Sciatic nerve (tissue), 2 donors: ENCODE measurements at places on chromosomes 5 and 9. TPM values are rescaled to one million over a fixed set of nuclear protein-coding genes. Genes with fewer than 3 reads are reported as not detected.

GRCh38 chr9:133162861-133163503 lies 732 bp downstream of the GBGT1 start:
- DNase-seq = peak; percentile 64

DNA sequence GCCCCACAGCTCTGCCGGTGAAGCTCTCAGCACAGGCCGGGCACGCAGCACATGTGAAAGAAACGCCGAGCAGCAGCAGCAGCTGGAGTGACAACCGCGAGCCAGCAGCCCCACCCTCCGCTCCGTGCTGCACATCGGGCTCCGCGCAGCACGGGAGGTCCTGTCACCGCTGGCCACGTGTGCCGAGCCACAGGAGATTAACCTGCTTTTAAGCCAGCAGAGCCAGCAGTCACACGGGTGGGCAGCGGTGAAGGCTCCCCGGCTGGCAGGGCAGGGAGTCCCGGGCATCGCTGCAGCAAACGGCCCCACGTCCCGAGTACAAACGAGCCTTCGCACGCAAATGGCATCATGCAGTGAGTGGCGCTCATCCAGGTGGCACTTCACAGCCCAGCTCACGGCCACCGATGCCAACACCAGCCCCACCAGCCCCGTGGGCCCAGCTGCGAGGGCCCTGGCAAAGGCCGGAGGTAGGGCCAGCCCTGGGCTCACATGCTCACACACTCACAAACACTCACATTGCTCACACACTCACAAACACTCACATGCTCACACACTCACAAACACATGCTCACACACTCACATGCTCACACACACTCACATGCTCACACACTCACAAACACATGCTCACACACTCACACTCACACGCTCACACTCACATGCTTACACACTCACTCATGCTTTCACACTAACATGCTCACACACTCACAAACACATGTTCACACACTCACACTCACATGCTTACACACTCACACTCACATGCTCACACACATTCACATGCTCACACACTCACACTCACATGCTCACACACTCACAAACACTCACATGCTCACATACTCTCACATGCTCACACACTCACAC lies 11.1 kb downstream of the CCDC187 start:
- no peak for DNase-seq

- DNase-seq = no peak
These were observed 144.2 kb downstream of the MLLT3 start for GRCh38 chr9:20477940-20478620.

DNA sequence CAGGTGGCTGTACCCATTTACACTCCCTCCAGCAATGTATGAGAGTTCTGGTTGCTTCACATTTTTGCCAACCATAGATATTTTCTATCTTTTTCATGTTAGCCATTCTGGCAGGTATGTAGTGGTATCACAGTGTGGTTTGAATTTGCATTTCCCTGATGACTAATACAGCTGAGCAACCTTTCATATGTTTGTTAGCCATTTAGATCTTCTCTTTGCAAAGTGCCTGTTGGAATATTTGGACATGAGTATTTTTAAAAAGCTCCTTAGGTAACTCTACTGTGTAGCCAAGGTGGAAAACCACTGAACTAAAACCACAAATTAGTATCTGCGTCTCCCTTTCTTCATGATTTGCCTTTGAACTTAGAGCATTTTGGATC lies 31.9 kb downstream of the IRF1 start:
- DNase-seq = no peak

DNA sequence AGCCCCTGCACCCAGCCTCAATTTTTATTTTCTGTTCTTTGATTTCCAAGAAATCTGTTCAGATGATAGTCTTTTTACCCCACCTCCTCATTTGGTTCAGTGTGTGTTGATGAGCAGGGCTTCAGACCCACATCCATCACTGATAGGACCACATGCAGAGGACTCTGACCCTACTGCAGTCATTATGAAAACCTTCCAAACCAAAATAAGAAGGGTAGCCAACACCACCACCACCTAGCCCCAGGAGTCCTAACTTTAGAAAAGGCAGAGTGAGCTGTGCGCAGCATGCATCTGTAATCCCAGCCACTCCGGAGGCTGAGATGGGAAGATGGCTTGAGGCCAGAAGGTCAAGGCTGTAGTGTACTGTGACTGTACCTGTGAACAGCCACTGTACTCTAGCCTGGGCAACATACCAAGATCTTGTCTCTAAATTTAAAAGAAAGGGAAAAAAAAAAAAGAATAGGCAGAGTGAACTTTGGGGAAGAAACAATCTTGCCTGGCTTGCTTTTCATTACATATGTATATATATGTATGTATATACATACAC lies 13.0 kb downstream of the CDKN2AIPNL start:
- no peak for DNase-seq

DNA sequence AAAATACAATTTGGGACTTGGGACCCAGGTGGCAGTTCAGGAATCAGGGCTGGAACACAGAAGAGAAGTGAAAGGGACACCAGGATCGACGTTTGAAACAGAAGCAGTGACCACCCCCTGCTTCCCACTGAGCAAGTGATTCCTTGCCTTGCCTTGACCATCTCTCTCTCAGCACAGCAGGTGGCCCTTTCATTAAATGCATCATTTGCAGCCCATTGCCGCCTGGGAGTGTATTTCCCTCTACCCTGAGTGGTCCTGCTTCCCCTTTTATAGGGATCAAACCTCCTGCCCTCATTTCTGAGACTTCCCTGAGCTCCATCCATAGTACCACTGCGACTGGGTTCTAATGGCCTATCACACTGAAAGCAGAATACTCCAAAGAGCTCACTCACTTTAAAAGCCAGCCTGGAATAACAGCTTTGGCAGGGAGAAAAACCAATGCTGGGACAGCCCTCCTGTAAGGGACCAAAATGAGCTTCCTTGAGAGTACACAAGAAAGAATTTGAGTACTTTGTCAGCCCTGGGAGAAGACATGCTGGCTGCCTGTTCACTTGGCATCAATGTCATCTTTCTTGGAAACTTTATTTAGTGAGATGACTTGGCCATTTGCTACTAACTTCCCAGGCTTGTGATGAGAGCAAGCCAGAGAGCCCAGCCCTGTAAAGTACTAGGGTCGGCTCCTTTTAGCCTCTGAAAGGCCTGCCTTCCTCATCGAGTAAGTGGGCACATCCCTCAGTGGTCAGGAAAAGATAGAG lies 149.7 kb downstream of the SLIT3 start:
- DNase-seq = no peak

- DNase-seq = no peak
These were observed 168.3 kb downstream of the LPAR1 start for GRCh38 chr9:110869931-110870330.

DNA sequence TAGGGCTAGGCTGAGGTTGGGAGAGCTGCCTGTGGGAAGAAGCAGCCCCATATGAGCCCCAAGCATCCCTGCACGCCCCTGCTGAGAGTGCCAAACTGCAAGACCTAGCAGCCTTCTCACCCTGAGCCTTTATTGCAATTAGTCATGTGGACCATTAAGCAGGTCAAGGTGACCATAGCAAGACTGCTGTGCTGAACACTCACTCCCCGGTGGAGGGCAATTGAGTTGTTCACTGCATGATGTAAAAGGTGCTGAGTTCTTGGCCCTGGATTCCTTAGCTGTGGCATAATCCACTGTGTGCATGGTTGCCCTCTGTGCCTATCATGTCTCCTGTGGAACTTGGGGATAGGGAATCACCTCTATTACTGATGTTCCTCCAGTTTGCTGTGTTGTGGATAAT lies 131.1 kb downstream of the FOXD1 start:
- DNase-seq = no peak

DNA sequence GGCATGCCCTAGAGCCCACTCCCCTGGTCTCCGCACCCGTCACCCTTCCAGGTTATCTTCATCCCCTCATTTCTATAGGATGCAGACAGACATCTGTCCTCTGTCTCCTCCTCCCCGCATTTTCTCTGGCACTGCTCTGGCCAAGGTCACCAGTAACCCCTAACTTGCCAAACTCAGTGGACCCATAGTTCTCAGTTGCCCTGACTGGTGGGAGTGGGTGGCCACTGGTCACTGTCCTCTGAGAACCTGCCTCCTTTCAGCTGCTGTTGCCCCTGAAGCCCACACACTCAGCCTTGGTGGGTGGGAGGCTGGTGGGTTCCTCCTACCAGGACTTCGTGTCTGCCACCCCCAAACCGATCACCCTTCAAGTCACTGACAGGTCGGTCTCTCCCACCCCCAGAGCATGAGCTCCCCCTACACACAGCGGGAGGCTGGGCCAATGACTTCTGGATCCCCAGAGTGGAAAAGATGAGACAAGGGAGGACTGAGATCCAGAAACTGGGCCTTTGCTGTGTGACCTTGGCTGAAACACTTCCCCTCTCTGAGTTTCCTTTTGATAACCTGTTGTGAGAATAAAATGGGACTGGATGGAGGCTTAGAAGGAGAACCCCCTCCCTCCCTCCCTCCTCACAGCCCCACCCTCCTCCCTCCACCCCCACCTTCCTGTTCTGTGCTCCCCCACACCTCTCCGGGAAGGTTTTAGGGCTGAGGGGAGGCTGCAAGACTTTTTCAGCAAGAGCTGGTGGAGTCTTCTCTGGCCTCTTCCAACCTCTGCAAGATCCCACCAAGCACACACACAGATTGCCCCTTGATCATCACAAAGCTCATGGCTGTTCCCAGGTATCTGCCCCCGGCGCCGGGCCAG lies 2.4 kb upstream of the DBN1 start:
- DNase-seq = no peak

- DNase-seq = peak; percentile 23
These were observed 142.7 kb downstream of the PAX5 start for GRCh38 chr9:36891341-36891811.

- no peak for DNase-seq
These were observed 16.8 kb downstream of the NIPAL4 start for GRCh38 chr5:157476702-157477408.

DNA sequence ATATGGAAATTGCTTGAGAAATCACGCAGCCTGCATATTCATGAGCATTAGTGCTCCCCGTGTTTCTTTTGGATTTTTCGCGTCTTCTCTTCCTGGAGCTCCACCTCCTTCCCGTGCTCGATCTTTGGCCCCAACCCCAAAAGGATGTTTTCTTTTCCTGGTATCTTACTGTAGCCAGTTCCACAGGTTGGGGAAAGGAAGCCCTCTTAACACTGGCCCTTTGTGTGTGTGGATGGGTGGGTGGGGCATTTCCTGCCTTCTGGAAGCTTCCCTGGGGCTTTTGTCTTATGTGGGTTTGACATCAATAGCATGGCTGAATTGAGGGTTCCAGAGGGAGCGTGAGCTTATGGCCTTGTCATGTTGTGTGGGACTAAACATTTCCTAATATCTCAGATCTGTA lies 21.9 kb downstream of the STXBP1 start:
- DNase-seq = no peak

DNA sequence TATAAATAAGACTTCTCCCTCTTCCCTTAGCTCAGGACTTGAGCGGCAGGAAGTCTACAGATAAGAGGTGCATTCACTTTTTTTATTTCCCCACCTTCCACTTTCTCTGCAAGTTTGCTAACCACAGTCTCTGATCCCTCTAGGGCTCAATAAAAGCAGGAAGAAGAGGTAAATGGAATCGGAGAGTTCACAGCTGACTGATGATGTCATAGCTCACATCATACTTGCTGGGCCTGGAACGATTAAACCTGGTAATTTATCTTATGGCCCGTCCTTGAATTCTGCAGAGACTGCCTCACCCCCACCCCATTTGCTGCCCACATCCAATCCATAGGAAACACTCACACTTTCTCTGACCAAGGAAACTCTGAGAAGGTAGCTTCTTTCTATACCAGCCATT lies 62.9 kb downstream of the DRD1 start:
- no peak for DNase-seq

Gene DOCK8
- total RNA-seq = 31.4 TPM

Gene LCP2
- 45.2 TPM for total RNA-seq

Gene ECSCR
- total RNA-seq = 32.3 TPM

Gene PDZD2
- total RNA-seq = 105 TPM

Gene PCDHB10
- 5.3 TPM for total RNA-seq

Gene SLC6A19
- 0.09 TPM for total RNA-seq
